ENCODE measurements at places on chromosomes 1 and 21.

DNA sequence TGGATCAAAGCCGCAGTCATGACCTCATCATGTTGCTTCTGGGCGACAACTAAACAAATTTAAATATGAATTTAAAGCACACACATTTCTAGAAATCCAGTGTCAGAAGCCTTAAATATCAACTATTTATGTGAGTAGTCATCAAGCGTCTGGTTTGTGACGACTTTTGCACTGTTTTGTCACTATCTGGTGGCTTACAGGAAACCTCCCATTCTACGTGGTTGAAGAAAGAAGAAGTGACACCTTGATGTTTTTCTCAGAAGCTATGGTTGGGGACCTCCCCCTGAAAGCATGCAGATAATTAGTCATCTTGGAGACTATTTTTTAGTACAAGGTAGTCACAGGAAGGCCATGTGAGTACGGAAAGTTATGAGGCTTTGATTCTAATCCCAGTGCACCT is 58.5 kb downstream of the TENT5C start:
- no peak for DNase-seq

DNA sequence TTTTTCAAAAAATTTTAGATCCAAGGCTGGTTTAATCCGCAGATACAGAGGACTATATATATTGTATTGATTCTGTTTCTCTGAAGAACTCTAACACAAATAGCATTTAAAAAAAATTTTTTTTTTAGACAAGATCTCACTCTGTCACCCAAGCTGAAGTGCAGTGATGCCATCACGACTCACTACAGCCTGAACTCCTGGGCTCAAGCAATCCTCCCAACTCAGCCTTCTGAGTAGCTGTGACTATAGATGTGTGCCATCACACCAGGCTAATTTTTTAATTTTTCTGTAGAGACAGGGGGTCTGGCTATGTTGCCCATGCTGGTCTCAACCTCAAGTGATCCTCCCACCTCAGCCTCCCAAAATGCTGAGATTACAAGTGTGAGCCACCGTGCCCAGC is 3.0 kb downstream of the ANKRD45 start:
- DNase-seq: no peak

DNA sequence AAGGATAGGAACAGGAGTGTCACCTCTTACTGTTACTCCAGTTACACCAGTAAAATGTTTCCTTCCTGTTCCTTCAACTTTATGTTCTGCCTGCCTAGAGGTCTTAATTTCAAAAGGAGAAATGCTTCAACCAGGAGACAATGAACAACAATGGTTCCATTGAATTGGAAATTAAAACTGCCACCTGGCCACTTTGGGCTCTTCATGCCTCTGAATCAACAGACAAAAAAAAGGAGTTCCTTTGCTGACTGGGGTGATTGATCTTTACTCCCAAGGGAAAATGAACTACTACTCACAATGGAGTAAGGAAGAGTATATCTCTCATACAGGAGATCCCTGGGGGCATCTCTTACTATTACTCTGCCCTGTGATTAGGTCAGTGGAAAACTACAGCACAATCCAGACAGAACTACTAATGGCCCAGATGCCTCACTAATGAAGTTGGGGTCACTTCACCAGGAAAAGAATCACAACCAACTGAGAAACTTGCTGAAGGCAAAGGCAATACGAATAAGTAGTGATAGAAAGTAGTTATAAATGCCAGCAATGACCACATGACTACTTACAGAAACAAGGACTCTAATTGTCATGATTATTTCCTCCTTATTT is 76.6 kb upstream of the PRDX6 start:
- DNase-seq: no peak

DNA sequence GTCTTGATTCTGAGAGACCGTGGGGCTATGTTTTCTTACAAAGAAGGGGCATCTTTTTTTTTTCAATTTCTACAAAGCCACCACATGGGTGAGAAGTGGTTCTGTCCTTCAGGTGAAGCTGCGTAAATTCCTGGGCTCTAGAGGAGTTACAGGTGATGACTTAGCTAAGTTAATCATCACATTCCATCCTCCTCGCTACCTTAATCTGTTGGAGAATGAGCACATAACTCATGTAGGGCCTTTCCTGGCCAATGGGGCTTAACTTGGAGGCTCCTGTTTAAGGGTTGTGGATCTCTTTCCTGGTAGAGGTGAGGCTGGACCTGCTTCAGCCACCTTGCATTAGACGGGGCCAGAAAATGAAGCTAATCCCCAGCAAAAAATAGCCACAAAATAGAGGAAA is 19.9 kb downstream of the REG4 start:
- no peak for DNase-seq

DNA sequence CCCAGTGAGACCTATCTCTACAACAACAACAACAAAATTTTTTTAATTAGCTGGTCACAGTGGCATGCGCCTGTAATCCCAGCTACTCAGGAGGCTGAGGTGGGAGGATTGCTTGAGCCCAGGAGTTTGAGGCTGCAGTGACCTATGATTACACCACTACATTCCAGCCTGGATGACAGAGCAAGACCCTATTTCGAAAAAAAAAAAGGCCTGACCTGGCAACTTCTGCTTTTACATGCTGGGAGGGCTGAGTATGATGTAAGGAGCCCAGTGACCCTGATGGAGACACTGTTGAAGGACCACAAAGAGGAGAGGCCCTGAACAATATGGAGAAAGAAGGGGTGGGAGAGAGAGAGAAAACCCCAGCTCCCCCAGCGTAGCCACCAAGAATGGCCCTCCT is 9.2 kb upstream of the VPS26C start:
- DNase-seq: no peak

- peak; percentile 47 for DNase-seq
Observed at GRCh38 chr1:116806245-116806644, 52.0 kb downstream of the CD2 start.

DNA sequence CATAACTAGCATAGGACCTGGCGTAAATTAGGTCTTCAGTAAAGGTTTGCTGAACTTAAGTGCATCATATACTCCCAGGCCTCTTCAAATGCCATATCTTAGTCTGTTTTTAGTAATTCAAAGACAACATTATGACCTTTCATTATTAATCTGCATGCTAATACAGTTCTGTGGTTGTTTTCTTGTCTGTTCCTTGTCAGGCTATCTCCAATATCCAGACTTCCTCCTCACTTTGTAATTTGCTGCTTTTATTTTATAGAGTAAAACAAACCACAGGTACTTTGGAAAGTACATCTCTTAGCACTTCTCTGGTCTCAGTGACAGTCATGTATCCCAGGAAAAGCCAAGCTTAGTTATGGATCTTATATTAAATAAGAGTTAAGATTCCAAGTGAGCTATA is 65.1 kb upstream of the BMP8A start:
- DNase-seq: no peak

DNA sequence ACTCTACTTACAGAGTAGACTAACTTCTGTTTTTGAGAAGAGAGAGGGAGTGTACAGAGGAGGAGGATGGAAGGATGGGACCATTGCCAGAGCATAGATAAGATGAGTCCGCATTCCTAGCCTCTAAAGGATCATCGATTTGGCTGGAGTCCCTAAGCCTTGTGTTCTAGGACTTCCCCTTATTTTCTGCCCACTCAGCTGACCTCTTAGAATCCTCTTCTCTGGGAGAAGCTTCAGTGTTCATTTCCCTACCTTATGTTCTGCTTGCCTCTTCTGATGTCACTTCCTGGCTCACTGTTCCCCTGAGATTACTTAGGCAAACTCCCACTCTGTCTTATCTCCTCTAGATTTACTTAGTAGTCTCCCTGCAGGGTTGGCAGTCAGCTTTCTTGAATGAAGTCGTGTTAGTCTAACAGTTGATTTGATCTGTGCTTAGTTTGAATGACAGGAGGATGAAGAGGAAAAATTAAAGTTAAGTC is 156.7 kb downstream of the SYT2 start:
- no peak for DNase-seq

DNA sequence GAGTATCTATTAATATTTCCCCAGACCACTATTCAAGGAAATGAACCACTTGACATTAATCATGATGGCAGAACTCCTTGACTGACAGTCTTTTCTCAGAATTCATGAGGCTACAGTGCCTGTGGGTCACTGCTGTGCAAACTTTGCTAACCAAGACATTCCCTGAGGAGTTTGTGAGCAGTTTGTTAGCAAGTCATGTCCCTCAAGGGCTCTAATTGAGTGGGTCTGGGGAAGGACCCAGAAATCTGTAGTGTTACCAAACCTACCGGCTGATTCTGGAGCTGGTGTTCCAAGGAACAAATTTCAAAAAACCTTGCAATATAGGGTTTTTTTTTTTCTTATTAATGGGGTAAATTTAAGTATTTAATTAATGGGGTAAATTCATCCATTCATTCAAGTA is 103.2 kb upstream of the VANGL1 start:
- DNase-seq: no peak

- DNase-seq: no peak
Observed at GRCh38 chr1:222582099-222582774, 7.5 kb downstream of the TAF1A start.

DNA sequence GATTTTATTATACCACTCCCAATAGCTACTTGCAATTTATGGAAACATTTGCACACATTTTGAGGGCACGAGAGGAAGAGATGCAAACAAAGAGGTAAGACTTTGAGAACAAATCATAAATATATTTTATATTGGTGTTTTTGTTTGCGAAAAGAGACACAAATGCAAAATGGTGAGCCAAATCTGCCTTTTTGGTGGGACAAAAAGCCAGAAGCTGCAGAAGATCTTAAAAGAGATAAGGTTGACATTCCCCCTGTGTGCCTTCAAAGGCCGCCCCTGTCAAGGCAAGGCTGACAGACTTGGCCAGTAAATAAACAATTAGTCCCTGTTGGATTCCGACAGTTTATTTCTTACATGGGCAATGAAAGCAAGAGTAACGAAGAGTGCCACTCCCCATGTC is 122.8 kb downstream of the LBR start:
- DNase-seq: no peak

DNA sequence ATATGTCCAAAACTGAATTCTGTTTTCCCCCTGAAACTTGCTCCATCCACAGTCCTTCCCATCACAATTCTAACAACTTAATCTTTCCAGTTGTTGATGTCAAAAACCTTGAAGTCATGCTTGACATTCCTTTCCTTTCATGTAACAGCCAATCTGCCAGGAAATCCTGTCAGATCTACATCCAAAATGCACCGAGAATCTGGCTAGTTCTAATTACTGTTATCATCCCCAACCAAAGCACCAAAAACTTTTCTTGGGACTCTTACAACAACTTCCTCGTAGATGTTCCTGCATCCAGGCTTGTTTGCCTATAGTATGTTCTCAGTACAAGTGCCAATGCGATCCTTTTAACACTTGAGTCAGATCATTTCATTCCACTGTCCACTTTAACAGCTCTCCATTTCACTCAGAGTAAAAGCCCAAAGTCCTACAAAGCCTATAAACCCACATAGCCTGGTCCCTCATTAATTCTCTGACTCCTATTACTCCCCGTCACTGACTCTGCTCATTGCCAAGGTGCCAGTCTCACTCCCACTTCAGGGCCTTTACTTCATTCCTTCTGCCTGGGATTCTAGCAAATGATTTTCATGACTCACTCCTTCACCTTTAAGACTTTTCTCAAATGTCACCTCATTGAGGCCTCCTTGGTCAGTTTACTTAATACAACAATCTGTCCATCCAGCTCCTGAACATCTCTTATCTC is 493.2 kb upstream of the NFIA start:
- no peak for DNase-seq

DNA sequence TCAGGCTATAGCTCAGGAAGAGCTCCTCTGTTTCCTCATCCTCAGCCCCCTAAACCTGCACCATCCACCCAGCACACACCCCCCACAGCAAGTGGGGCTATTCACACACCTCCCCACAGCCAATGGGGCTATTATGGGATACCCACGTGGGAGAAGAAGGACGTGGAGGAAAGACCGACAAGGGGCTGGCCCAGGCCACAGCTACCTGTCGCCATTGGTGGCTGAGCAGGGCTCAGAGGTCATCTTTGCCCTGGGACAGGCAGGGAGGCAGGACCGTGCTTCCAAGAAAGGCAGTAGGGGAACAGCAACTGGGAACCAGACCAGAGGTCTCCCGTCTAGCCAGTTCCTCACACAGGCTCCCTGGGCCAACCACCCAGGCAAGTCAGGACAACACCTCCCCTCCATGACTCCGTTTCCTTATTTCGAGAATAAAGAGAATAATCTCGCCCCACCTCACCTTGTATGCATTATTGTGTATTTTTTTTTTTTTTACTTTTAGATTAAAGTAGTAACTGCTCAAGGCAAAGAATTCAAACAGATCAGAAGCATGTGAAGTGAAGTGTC is 92.3 kb upstream of the TARDBP start:
- DNase-seq: no peak

DNA sequence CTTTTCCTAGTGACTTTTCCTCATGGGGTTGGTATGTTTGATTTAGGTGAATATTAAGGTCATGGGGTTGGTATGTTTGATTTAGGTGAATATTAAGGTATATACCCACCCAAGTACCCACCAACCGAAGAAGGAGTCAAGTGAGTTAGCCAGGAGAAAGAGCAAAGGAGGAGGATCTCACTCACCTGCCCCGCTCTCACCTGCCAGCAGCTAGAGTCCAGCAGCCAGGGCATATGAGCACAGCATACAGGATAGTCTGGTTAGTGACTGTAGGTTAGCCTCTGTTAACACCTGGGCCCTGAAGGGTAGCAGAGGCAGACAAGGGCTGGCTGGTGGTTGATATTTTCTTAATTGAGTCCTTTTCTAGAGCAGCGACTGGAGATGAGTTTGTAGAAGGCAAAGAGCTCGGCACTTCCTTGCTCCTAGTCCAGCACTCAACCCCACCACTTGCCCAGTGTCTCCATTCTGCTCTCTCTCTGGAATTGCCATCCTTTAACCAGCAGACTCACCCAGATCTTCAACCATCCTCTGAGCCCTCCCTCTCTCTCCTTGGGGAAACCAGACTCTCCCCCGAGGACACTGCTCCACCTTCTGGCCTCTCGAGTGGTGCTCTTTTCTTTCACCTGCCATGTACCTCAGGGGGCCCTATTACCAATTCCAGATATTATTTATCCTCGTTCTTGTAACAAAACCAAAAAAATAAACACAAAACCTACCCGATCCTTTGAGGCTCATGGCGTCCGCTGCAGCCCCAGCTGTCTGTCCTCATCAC is 16.3 kb upstream of the DESI2 start:
- no peak for DNase-seq

GRCh38 chr1:111448482-111448917 is 556 bp downstream of the WDR77 start:
- peak; percentile 7 for DNase-seq

DNA sequence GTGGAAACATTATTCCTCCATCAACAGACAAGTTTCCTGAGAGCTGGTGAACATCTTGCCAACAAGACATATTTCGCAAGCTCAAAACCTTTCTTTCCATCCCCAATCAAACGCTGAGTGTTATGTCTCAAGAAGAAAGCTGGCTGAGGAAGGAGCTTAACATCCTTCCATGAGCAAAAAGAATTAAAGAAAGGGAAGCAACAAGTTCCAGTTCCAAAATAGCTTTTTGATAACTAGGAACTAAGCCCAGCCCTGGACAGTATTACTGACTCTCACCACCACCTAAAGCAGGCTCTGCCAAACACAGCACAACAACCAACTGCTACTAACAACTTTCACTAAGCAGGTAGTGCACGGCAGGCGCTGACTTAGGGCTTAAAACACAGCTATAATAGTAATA is 50.2 kb downstream of the CAPZB start:
- DNase-seq: no peak

Measured in stimulated activated CD4-positive, alpha-beta T cell treated with anti-CD3 and anti-CD28 coated beads, Interleukin-15, amount 100 ng/mL, for 1 hour (primary cell).